ENCODE measurements at places on chromosomes 5 and 9.

GRCh38 chr9:28951945-28952344 is 1378.7 kb upstream of the C9orf72 start:
- DNase-seq: no peak

- DNase-seq: no peak
These were observed 123.8 kb downstream of the ASTN2 start for GRCh38 chr9:117290856-117291622.

DNA sequence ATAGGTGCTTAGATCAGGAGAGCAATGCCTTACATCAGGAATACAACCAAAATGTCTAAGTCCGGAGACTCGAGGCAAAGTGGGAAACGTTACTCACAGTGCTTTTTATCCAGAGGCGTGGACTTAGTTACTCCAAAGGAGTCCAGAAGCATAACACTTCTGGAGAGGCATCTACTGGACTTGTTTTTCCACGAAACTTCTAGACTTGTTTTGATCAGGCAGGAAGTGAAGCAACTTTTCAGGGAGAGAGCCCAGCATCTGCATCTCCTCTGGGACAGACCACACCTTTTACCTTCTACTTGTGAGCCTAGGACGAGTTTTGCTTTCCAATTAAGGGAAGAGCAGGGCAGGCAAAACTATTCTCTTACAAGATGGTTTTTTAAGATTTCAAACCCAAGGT is 1.2 kb upstream of the TJP2 start:
- no peak for DNase-seq

GRCh38 chr5:169248996-169249395 is 51.9 kb downstream of the SLIT3 start:
- DNase-seq: no peak

DNA sequence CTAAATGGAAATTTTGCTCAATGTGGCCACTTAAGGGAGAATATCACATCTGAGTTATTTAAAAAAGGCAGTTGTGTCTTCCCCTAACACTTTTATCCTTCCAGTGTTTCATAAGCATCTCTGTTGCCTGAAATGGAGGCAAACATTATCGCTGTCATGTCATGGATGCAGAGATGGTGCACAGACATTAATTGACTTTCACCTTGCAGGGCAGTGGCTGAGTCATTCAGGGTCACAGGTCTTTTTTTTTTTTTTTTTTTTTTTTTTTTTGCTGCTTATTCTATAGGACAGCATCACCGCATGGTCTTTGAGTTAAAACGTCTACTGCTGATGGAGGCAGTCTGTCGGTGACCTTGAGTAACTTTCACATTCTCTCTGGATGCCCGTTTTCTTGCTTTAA is 36.3 kb upstream of the KLF9 start:
- no peak for DNase-seq
